Fibroblast of skin of abdomen (primary cell): ENCODE measurements at places on chromosomes 3 and 15.

GRCh38 chr3:37943631-37944314 lies 46.8 kb upstream of the VILL start:
- no peak for DNase-seq

GRCh38 chr3:65878831-65879230 lies 159.9 kb downstream of the MAGI1 start:
- no peak for DNase-seq

DNA sequence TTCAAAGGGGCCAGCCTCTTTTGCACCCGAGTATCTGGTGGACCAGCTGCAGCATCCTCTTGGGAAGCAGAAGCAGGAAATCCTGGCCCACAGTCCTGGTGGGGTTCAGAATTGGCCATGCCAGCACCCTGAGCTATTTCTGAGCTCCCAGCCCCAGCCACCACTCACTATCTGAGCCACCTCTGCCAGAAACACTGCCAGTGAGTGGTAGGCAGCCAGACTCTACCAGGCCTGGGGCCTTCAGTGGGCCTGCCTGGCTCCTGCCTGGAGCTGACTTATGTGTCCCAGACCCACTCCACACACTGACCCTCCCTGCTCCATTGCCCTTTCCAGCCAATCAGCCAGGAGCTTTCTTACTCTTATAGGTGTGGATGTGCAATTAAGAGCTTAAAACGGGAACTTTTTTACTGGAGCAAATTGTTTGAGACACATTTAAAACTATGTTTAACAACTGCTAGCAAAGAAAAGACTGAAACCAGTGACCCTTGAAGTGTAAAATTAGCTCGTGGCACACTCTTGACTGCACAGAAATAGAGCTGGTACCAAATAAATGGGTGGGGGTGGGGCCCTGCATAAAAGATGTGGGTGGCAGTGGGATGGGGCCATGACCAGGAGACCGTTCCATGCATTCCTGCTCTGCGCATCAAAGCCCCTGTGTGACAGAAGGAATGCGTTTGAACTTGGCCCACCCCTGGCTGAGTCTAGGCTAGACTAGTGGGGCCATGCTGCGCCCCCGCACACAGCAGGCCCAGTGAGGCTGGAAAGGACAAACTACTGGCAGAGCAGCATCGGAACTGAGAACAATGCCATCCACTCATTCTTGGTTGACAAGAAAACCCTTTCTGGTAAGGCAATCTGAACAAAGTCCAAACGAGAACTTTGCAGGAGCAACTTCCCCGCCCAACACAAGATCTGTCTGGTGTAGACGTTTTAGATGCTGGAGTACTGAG lies 48.0 kb downstream of the CTNNB1 start:
- peak; percentile 47 for DNase-seq

GRCh38 chr15:57385923-57386390 lies 9.7 kb downstream of the CGNL1 start:
- no peak for DNase-seq

GRCh38 chr3:103906808-103907207 lies 1459.9 kb upstream of the ALCAM start:
- no peak for DNase-seq

DNA sequence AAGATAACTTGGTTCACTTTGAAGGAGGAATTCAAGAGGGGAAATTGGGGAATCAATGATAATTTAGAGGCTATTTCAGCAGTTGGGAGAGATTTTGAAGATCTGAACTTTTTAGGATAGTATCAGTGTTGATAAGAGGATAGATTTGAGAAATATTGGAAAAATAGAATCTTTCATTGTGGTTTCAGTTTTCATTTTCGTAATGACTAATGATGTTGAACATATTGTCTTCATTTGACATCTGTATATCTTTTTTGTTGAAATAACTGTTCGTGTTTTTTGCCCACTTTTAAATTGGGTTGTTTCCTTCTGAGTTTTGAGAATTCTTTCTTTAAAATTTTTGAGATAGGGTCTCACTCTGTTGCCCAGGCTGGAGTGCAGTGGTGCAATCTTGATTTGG lies 21.1 kb downstream of the ECT2 start:
- DNase-seq = no peak

DNA sequence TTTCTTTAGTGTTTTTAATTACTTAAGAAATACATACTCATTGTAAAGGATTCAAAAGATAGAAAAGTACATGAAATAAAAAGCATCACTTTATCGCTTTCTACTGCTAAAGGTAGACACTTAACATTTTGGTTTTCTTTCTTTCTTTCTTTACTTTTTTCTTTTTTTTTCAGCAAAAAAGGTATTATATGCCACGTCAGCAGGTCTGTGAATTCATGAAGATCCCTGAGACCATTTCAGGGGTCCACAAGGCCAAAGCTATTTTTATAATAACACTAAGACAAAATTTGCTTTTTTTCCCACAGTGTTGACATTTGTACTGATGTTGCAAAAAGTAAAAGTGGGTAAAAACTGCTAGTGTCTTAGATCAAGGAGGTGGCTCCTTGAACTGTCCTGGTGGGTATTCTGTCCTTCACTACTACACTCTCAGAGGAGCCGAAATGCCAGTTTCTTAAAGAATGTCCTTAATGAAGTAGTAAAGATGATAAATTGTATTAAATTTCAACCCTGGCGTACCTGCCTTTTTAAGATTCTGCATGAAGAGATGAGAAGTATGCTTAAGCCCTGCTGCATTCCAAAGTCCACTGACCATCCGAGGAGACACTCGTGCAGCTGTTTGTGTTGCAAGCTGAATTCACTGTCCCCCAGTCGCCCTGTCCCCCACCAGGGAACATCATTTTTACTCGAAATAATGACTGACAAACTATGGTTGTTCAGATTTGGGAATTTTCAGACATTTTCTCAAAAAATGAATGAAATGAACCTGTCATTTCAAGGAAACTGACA lies 106.7 kb upstream of the PIAS1 start:
- no peak for DNase-seq
